Fibroblast of lung (primary cell): ENCODE measurements at places on chromosomes 1 and 21. TPM values are rescaled to one million over a fixed set of nuclear protein-coding genes. Genes with fewer than 3 reads are reported as not detected.

The DIO1 gene
- total RNA-seq = not detected in 2 replicates

The SDHC gene
- total RNA-seq = 13.4 and 24.8 TPM in 2 replicates

The EPHA10 gene
- under 0.01 TPM in 2 replicates for total RNA-seq

The UBL4B gene
- total RNA-seq = under 0.01 TPM in 1 of 2 replicates, not detected in the other

The CELA3A gene
- not detected in 2 replicates for total RNA-seq

The ZNF687 gene
- total RNA-seq = 8.2 and 11.7 TPM in 2 replicates

The NPL gene
- 2.6 and 3.9 TPM in 2 replicates for total RNA-seq

The PPIAL4G gene
- not detected in 2 replicates for total RNA-seq

The RIPPLY3 gene
- total RNA-seq = not detected in 2 replicates
